ENCODE measurements at places on chromosomes 2 and 18.

DNA sequence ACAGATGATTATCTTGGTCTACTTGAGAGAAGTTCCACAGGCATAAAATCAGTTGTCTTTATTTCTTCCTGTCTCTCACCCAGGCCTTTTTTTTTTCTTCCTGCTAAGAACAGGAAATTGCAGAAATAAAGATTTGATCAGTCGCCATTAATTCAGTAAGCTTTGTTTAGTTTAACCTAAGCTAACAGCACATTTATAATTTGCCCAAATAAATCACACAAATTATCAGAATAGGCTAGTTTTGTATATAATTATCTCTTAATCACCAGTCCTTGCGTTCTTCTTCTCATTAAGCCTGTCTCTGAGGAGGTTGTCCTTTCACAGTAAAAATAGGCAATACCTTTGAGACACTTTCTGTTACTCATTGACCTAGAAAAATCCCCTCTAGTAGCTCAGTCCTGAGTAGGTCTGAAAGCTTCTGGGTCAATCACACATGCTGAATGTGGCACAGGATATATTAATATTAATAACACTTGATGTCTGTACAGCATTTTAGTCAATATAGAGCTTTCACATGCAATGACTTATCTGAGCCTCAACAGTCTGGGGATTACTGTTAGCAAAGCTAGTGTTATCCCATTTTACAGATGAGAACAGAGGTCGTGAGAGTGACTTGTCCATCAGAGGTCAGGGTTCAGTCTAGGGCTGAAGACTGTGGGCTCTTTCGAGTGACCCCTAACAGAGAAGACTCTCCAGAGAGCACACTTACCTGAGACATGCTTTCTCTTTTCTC, 11.2 kb upstream of the STK17B start:
- DNase-seq = no peak

- DNase-seq = no peak
Observed at GRCh38 chr2:177117755-177118154, 94.8 kb upstream of the HNRNPA3 start.

- no peak for DNase-seq
Observed at GRCh38 chr2:168278424-168278888, 31.1 kb upstream of the STK39 start.

GRCh38 chr2:47265158-47265557, 110.0 kb upstream of the STPG4 start:
- DNase-seq = no peak

DNA sequence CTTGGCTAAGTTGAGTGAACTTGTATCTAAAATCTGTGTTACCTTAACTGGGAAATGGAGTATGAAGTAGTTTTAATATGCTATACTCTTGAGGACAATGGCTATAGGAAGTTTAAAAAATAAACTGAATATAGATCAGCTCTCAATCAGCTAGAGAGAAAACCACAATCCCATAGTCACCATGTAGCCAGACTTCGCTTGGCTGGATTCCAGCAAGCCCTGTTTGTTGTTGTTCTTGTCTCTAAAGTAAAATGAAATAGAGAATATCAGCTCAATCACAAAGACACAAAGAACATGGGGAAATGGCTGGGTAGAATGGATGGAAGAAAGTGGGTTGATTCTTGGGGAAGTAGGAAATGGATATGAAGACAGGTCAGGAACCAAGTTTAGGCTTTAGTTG, 234.9 kb downstream of the PHLPP1 start:
- DNase-seq = no peak

GRCh38 chr2:167928434-167928833, 319.0 kb downstream of the STK39 start:
- no peak for DNase-seq

DNA sequence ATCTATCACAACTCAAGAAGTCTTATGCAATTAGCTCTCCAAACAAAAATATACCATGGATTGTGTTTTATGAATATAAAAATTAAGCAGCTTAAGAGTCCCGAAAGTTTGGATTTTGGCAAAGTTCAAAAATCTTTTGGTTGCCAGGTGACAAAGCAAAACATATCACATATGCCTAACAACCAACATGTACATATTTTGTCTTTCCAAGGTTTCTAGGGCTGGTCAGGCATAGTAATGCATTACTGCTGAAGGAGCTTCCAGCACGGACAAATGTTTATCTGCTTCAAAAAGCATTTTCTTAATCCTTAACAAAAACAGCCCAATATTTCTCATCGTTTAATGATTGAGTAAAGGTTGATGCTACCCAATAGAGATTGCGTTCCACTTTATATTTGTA, 1327.1 kb upstream of the ZEB2 start:
- no peak for DNase-seq

GRCh38 chr2:155377931-155378444, 679.5 kb downstream of the KCNJ3 start:
- DNase-seq = no peak

DNA sequence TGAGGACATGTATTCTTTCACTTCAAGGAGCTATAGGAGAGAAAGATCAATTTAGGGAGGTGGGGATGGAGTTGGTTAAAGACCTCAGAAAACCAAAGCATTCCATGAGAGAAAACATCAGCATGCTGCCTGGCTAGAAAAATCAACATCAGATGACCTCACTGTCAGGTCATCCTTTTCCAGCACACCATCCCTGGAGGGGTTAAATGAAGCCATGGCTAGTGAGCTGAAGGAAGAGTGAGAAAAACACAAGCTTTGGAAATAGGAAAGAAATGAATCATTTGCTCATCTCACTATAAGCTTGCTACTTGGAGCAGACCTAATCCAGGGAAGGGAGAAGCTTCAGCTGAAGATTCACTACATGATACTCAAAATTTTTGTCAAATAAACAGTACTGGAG, 109.5 kb upstream of the ITGB6 start:
- DNase-seq = no peak

GRCh38 chr18:8247700-8248099, 361.5 kb upstream of the RAB12 start:
- DNase-seq = no peak

GRCh38 chr18:46398005-46398404, 259.0 kb downstream of the LOXHD1 start:
- DNase-seq = no peak

- DNase-seq = no peak
Observed at GRCh38 chr2:48482769-48483168, 47.2 kb upstream of the STON1 start.

All from activated CD4-positive, alpha-beta T cell treated with anti-CD3 and anti-CD28 coated beads for 24 hours (primary cell).